Stimulated activated CD4-positive, alpha-beta T cell treated with anti-CD3 and anti-CD28 coated beads, Interleukin-15, amount 100 ng/mL, for 1 hour (primary cell): ENCODE measurements at places on chromosomes 12 and 14.

GRCh38 chr12:123713823-123714585, 1.9 kb downstream of the ATP6V0A2 start:
- DNase-seq, result no peak

DNA sequence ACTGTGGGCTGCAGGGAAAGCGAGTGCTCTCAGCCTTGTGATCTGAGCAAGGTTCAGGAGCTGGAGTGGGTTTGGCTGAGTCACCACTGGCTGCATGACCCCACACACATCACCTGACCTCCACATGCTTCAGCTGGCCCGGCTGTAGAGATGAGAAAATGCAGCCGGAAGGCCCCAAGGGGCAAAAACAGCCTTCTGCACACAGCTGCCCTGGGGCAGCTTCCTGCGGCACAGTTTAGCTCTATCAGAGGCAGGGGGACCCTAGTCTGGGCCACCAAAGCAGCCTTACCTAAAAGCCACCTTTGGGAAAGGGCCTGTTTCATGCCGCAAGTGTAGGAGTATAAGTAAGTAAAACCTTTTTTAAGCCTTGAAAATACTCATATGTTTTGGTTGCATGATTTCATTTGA, 123.3 kb downstream of the SSPN start:
- no peak for DNase-seq

DNA sequence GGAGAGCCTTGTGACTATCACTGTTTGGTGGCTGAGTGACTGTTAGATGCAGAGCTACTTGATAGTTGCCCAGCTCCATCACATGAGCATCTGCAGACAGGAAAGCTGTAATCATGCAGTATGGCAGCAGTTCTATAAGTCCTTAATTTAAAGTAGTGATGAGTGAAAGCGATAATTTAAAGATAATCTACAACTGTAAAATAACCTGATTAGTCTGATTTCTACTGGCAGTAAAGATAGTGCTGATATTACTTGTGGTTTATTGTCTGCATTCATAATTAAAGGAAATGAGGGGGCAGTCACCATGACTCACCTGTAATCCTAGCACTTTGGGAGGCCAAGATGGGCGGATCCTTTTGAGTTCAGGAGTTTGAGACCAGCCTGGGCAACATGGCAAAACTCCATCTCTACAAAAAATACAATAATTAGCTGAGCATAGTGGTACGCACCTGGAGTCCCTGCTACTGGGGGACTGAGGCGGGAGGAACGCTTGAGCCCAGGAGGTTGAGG, 41.2 kb upstream of the PLEKHD1 start:
- DNase-seq, result no peak

- DNase-seq, result no peak
These were observed 5.7 kb upstream of the JDP2 start for GRCh38 chr14:75422169-75422568.

DNA sequence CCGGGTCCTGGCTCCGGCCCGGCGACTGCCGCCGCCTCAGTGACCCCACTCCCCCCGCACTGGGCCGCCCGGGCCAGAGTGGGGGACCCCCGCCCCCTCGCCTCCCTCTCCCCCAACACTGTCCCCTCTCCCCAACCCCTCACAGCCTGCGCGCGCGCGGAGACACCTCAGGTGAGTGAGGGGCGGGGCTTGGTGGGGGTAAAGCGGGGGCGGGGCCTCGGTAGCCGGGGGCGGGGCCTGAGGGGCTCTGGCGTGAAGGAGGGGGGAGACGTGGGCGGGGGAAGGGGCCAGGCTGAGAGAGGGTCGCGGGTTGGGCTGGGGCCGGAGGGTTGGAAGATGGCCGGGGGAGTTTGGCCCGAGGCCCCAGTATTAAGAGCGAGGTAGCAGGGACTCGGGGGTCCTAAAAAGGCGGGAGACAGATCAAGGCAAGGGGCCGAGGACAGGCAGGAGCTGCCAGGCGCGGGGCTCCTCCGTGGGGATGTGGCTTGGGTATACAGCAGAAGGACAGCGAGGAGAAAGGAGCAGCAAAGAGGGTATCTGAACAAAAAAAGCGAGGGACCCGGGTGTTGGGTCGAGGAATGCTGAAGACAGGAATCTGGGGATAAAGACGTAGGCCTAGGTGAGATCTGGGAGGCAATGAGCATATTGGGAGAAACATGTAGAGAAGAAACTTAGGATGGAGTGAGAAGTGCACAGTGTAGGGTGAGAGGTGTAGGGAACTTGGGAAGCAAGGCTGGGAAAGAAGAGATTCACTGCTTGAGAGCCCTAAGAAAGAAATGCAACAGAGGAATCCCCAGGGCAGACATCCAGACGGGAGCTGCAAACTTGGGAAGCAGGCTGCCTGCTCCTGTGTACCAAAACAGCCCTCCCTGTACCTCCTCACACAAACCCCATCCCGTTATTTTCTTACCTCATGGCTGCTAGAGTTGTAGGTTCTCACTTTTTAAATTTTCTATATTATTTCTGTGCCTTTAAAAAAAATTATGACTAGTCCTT, 10.8 kb downstream of the SUOX start:
- peak; percentile 53 for DNase-seq

DNA sequence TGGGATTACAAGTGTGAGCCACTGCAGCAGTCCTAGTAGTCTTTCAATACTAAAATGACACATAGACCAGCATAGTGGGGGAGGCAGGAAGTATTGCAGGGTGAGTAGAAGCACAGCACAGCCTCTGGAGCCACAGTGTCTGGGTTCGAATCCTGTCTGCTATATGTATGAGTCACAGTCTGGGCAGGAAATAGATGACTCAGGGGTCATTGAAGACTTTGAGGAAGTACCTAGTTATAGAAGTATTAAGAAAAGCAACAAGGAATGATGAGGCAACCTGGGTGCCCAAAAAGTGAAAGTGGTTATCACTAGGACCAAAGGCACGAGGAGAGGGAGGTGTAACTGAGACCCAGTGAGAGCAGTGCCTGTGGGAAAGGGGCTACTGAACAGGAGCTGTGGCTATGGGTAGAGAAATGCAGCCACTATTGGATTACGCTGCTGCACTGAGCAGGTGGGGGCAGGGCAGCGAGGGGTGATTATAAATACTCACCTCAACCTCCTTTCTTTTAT, 124.0 kb downstream of the PDE3A start:
- DNase-seq, result no peak

DNA sequence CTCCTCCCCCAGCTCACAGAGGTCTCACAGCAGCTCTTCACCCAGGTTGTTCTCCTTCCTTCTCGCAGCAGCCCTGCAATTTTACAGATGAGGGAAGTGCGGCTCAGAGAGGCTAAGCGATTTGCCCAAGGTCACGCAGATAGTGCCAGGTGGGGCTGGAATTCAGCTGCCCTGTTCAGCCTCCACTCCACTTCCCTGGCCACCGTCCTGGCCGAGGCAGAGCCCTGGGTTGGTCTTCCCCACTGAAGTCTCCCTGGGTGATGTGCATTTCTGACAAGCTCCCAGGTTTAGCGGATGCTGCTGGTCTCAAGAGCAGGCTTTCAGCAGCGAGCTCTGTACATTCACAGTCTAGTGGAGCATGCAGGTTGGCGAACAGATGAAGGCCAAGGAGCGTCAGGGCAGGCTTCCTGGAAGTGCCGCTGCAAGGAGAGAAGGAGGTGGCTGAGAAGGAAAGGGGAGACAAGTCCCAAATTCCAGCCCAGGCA, 28.9 kb upstream of the EML1 start:
- DNase-seq, result no peak

GRCh38 chr14:38410442-38410841, 154.5 kb upstream of the CLEC14A start:
- no peak for DNase-seq

GRCh38 chr12:49683599-49684309, 23.5 kb downstream of the FMNL3 start:
- DNase-seq, result no peak

GRCh38 chr12:116539905-116540482, 19.2 kb upstream of the MAP1LC3B2 start:
- no peak for DNase-seq

DNA sequence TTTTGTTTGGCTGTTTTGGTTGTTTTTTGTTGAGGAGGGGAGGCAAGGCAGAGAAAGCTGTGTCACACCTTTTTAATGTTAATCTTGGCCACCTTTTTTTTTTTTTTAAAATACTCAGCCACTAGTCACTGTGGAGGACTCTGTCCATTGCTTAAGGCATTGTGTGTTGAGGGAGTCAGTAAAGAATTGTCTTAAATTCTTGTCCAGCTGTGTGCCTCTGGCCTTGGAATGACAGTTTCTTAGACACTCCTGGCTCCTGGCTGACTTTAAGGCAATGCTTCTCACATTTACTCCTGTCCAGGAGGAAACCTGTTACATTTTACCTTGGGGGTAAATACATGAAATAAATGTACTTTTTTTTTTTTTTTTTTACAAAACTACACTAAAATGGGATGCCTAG, 18.1 kb upstream of the SMCO2 start:
- no peak for DNase-seq
